Activated CD4-positive, alpha-beta T cell treated with anti-CD3 and anti-CD28 coated beads for 48 hours (primary cell): ENCODE measurements at places on chromosomes 3 and 15.

- no peak for DNase-seq
Observed at GRCh38 chr15:71883447-71883846, 73.1 kb downstream of the NR2E3 start.

GRCh38 chr3:37586280-37586679 lies 275.4 kb upstream of the CTDSPL start:
- DNase-seq: no peak

- DNase-seq: no peak
Observed at GRCh38 chr3:125477701-125478100, 42.3 kb downstream of the SNX4 start.

- no peak for DNase-seq
Observed at GRCh38 chr15:73753250-73754130, at the start of gene INSYN1. Gene INSYN1 (minus strand): TSS chr15:73753351. CDS start chr15:73751130, 2,221 bp downstream.

DNA sequence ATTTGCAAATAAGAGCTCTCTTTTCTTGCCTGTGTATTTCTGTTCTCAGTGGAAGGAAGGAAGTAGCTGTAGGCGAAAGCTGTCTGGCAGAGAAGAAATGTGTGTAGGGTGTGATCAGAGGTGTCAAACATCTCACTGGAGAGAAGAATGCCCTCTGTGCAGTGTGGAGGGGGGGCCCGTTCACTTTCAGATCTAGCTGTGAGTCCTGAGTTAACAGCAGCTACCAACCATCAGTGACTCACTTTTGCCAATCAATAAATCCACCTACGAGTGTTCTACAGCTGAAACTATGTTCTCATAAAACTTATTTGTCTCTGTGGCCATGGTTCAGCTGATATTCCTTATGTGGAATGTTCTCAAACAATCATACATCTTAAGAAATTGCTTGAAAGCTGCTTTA lies 103.7 kb downstream of the FRMD4B start:
- peak; percentile 81 for DNase-seq

GRCh38 chr3:96319166-96319565 lies 495.2 kb upstream of the EPHA6 start:
- no peak for DNase-seq

- DNase-seq: no peak
Observed at GRCh38 chr3:74139648-74140047, 474.8 kb downstream of the CNTN3 start.
